ENCODE measurements at places on chromosomes 3 and 15. TPM values are rescaled to one million over a fixed set of nuclear protein-coding genes. Genes with fewer than 3 reads are reported as not detected.

The INSYN1 gene
- total RNA-seq: 3.2 TPM

The EID1 gene
- 106 TPM for total RNA-seq

The PLXND1 gene
- total RNA-seq: 96.7 TPM

The THPO gene
- total RNA-seq: 0.16 TPM

The SMCO1 gene
- not detected for total RNA-seq

The CLRN1 gene
- not detected for total RNA-seq

The CYP8B1 gene
- not detected for total RNA-seq

The MORF4L1 gene
- total RNA-seq: 660 TPM

The ZPLD1 gene
- total RNA-seq: not detected

The TGM5 gene
- not detected for total RNA-seq

The CFAP100 gene
- not detected for total RNA-seq

The CYP11A1 gene
- not detected for total RNA-seq

The P2RY14 gene
- not detected for total RNA-seq

The SLC15A2 gene
- 0.12 TPM for total RNA-seq

The SYNPR gene
- not detected for total RNA-seq

The AADACL2 gene
- not detected for total RNA-seq

The GABRA5 gene
- total RNA-seq: 97.2 TPM

The GOLGA8S gene
- 0.14 TPM for total RNA-seq

The PLA2G4E gene
- not detected for total RNA-seq

The ILDR1 gene
- total RNA-seq: not detected

The SPESP1 gene
- not detected for total RNA-seq

The DNAJA4 gene
- 0.11 TPM for total RNA-seq

The ERICH6 gene
- 0.10 TPM for total RNA-seq

The FEZF2 gene
- total RNA-seq: not detected

The ZNF80 gene
- not detected for total RNA-seq

The STRA6 gene
- total RNA-seq: 71.8 TPM

The VPS8 gene
- total RNA-seq: 8.5 TPM

The SMC4 gene
- 90.2 TPM for total RNA-seq

The CILP gene
- 0.46 TPM for total RNA-seq

The OPA1 gene
- total RNA-seq: 25.9 TPM

The CAV3 gene
- not detected for total RNA-seq

The EIF4E3 gene
- 3.9 TPM for total RNA-seq

The NOX5 gene
- total RNA-seq: 0.24 TPM

The RGMA gene
- 0.49 TPM for total RNA-seq

The GRK7 gene
- total RNA-seq: 0.02 TPM

The ADAMTS17 gene
- total RNA-seq: 0.42 TPM

The FRMD5 gene
- 2.1 TPM for total RNA-seq

The ROPN1 gene
- total RNA-seq: not detected

The ANKRD63 gene
- 0.40 TPM for total RNA-seq

The ARRDC4 gene
- 0.28 TPM for total RNA-seq

The EPM2AIP1 gene
- 6.5 TPM for total RNA-seq

The PAQR5 gene
- total RNA-seq: 93.4 TPM

The CCDC13 gene
- total RNA-seq: 0.26 TPM

The ASB14 gene
- total RNA-seq: not detected

The TNFAIP8L3 gene
- 36.0 TPM for total RNA-seq

The MUC13 gene
- total RNA-seq: 7.0 TPM

The FBXW12 gene
- total RNA-seq: not detected

The ULK4 gene
- 6.3 TPM for total RNA-seq

The AQP9 gene
- 0.05 TPM for total RNA-seq

The PCSK6 gene
- 12.4 TPM for total RNA-seq

The CHRM5 gene
- total RNA-seq: 0.06 TPM

The JMJD7 gene
- 3.4 TPM for total RNA-seq

The PLCH1 gene
- 0.92 TPM for total RNA-seq

The EXD1 gene
- total RNA-seq: 0.14 TPM

All from A549 treated with AZD2906 at 1 μM for 4 hours (cell line).